Stimulated activated CD4-positive, alpha-beta T cell treated with anti-CD3 and anti-CD28 coated beads, Interleukin-1b, Interleukin-23, amount 100 ng/mL, for 1 hour (primary cell): ENCODE measurements at places on chromosomes 1 and 21.

DNA sequence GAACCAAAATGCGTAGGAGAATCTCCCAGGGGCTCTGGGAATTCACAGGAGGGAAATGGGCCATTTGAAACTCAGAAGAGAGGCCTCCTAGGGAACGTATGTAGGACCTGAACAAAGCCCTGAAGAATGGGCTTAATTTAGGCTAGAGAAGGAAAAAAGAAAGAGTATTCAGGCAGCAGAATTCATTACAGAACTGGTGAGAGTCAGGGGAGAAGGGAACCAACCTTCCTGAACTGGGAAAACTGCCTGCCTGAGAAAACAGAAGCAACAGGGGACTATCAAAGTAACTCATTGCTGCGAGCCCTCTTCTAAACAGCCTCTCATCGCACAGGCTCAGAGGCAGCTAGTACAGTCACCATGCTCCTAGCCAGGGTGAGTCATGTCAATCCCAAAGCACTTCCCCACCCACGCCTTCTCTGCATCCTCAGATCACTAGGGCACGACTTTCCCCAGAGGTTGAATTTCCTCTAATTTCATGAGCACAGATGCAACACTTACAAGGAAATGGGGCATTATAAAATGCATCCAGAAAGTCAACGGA, 98.1 kb downstream of the ADSS2 start:
- no peak for DNase-seq

GRCh38 chr1:244349581-244350001, 102.1 kb downstream of the ADSS2 start:
- DNase-seq = no peak

DNA sequence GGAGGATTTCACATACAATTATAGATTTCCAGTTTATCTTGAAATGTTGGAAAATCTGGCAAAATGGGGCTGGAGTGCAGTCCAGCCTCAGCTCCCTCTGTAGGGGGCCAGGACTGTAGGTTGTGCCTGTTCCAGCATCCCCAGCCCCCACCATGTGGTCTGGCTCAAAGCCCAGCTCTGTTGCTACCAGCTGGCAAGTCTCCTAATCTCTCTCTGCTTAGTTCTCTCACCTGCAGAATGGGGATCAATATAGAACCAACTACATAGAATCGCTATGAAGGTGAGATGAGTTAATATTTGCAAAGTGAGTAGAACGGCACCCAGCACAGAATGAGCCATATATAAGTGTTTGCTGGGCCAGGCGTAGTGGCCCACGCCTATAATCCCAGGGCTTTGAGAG, 50.0 kb upstream of the TARDBP start:
- DNase-seq = no peak

GRCh38 chr1:228795596-228795995, 60.3 kb downstream of the RHOU start:
- DNase-seq = no peak

- DNase-seq = no peak
Observed at GRCh38 chr1:89800022-89800655, 20.7 kb upstream of the LRRC8D start.

- DNase-seq = no peak
Observed at GRCh38 chr1:204829133-204829825, 41.4 kb upstream of the NFASC start.

- no peak for DNase-seq
Observed at GRCh38 chr1:1582585-1583346, 8.1 kb upstream of the SSU72 start.

DNA sequence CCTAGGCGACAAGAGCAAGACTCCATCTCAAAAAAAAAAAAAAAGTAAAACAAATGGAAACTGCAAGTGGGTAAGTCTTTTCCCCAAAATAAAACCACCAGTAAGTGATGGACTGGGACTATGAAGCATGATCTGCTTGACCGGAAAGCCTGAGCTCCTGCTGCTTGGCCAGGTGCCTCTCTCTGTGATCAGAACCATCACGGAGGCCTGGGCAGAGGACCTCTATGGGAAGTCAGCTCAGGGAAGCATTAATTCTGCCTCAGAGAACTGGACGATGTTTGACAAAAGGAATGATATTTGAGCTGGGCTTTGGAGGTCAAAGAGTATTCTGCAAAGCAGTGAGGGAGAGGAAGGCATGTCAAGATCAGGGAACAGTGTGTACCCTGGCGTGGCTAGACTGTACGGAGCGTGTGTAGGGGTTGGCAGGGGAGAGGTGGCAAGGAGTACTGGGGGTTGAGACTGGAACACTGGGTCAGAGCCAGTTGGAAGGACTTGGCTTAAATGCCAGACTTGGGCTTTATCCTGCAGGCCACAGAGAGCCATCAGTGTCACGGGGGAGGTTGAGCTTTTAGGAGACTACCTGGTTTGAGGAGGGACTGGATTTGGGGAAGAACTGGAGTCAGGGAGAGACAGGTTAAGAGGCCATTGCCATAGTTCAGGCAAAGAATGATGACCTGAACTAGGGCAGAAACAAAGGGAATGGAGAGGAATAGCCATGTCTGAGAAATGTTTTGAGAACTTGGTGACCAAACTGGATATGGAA, 16.4 kb downstream of the ATP1A2 start:
- no peak for DNase-seq

GRCh38 chr1:243558576-243558975, 291.5 kb downstream of the AKT3 start:
- DNase-seq = no peak

DNA sequence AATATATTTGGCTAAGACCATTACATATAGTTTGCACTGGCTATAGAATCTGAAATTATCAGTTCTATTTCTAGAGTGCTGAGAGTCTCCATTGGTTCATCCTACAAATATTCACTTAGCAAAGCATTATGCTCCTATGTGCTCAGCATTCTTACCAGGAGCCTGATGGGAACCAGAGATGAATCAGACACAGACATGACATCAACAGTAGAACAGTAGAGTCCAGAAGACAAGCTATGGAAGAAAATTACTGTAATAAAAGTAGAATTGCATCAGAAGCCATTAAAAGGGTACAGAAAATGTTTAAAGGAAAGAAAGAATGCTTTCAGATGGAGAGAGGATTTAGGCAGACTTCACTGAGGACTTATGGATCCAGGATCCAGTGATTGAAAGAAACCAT, 271.7 kb upstream of the SNX7 start:
- DNase-seq = no peak

GRCh38 chr1:36859926-36860325, 174.4 kb downstream of the GRIK3 start:
- no peak for DNase-seq

DNA sequence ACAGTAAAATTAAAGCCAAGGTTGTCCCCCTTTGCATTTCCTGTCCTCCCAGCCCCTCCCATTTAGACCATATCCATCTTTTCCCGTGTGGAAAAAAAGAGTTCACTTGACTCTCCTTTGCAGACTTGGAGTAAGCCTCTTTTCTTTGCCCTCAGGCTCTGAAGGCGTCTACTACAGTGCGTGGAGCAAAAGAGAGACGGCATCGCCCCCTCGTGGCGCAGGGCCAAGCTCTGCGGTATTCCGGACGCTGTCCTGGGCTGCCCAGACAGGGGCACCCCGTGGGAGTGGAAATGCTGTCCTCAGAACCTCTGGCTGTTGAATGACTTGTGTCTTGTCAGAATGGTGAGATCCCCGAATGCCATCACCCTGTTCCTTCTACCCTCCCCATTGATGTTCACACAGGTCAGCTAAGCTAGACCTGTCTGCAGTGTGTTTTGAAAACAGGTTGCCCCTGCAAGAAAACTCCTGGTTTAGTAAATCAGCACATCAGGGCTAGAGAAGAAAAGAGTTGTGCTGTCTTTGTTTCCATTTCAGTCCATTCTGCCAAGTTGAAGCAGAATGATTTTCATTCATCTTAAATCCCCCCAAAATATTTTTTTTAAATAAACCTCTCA, 12.3 kb upstream of the GJA8 start:
- DNase-seq = peak; percentile 29

DNA sequence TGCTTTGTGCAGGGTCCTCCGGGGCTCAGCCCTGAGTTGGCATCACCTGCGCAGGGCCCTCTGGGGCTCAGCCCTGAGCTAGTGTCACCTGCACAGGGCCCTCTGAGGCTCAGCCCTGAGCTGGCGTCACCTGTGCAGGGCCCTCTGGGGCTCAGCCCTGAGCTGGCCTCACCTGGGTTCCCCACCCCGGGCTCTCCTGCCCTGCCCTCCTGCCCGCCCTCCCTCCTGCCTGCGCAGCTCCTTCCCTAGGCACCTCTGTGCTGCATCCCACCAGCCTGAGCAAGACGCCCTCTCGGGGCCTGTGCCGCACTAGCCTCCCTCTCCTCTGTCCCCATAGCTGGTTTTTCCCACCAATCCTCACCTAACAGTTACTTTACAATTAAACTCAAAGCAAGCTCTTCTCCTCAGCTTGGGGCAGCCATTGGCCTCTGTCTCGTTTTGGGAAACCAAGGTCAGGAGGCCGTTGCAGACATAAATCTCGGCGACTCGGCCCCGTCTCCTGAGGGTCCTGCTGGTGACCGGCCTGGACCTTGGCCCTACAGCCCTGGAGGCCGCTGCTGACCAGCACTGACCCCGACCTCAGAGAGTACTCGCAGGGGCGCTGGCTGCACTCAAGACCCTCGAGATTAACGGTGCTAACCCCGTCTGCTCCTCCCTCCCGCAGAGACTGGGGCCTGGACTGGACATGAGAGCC, 22.7 kb downstream of the COL6A1 start:
- DNase-seq = no peak

DNA sequence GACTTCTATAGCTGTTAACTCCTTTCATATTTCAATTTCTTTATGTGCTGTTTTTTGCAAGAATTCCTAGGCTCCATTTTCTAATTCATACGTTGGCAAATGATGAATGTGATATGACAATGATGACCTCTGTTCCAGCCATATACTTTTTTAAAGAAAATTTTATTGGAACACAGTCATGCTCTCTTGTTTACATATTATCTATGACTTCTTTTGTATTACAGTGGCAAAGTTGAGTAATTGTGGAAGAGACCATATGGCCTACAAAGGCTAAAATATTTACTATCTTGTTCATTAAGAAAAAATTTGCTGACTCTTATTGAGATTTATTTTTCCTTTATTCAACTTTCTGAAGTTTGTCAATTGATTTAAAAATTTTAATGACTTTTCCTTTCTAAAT, 7.1 kb downstream of the IFI44L start:
- DNase-seq = no peak

- DNase-seq = no peak
Observed at GRCh38 chr21:29403922-29404538, 105.3 kb downstream of the BACH1 start.

DNA sequence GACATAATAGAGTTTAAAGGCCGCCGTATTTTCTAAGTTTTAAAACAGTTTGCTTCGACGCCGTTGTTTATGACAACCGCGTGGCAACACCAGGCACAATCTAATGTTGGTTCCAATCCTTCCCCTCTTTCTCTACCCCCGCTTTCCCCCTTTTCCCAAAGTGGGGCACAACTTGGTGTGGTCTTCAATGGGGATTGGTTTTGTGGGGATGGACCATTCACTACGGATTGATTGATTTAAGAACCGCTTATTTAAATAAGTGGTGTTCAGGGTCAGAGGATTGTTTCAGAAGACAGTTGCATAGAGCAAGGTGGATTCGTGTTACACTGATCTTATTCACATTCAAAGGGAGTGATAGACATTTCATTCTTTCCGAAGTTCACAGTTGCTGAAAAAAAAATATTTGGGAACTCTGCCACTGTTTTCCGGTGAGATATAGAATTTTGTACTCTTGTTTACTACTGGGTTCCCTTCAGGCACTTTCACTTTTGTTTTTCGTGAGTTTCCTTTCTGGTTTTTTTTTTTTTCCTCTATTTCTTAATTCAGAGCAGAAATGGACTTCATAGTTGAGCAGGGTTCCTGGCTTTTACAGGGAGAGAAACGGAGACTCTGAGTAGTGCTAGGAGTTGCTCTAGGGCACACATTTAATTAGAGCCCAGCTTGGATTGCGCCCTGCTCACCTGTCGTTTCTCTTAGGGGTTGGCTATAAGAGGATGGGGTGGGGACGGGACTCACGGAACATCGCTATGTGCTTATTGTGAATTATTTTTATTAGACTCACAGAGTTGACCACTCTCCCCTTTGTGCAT, 79.6 kb upstream of the AK4 start:
- DNase-seq = no peak

GRCh38 chr1:51299185-51299885, 31.0 kb downstream of the TTC39A start:
- no peak for DNase-seq

- DNase-seq = no peak
Observed at GRCh38 chr1:228685081-228685660, 50.1 kb upstream of the RHOU start.

DNA sequence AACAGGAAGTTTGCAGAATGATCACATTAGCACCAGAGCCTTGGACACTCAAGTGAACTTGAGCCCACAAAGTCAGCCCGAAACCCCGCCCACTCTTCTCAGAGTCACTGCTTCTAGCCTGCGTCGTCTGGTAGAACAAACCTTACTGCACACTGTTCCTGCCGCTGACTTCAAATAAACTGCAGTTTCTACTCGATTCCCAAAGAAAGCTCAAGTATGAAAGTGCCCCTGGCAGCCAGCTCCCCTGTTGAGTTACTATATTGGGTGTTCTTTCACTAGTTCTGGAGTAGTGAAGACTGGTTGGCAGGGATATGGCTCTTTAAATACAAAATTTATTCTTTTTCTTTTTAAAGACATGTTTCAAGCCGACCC, 164.7 kb downstream of the GALNT2 start:
- DNase-seq = no peak
